ENCODE measurements at places on chromosomes 12 and 14.

DNA sequence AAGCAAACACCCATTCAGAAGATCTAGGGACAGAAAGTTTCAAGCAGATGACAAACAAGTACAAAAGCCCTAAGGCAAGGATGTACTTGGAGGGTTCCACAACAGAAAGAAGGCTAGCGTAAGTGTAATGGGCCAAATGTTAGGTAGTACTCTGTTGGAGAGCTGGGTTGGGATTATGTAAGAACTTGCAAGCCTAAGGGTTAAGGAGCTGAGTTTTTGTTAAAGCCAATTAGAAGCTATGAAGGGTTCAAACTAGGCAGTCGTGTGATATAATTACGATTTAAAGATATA lies 41.4 kb downstream of the HECTD1 start:
- peak overlapping the region; percentile 69 for H3K27ac ChIP-seq
- no peaks in the 10 kb centered on the region for H3K27me3 ChIP-seq
- DNase-seq = no peak
- H3K4me1 ChIP-seq = peaks cover 5% of the 10 kb centered on the region
- no peak overlapping the region for H3K4me3 ChIP-seq

DNA sequence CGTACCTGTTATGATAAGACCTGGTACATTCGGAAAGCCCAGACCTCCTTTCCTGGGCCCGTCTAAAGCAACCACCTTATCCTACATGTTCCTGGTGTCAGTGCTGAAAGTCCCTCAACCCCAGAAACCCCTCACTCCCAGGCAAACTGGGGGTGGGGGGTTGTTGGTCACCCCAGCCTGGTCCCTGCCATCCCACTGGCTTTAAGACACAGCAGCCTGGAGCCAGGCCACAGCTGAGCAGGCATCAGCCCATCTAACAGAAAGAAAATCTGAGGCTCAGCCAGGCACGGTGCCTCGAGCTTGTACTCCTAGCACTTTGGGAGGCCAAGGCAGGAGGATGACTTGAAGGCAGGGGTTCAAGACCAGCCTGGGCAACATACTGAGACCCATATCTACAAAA lies 4.5 kb downstream of the SELPLG start:
- peak overlapping the region; percentile 84 for H3K27ac ChIP-seq
- DNase-seq = no peak
- peaks cover 47% of the 10 kb centered on the region for H3K4me1 ChIP-seq
- H3K36me3 ChIP-seq = no peaks in the 10 kb centered on the region
- H3K4me3 ChIP-seq = peak overlapping the region; percentile 24
- H3K27me3 ChIP-seq = no peaks in the 10 kb centered on the region

DNA sequence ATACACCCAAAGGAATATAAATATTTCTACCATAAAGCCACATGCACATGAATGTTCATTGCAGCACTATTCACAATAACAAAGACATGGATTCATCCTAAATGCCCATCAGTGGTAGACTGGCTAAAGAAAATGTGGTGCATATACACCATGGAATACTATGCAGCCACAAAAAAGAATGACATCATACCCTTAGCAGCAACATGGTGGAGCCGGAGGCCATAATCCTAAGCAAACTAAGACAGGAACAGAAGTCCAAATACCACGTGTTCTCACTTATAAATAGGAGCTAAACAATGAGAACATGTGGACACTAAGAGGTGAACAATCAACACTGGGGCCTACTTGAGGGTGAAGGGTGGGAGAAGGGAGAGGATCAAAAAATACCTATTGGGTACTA lies 198.5 kb downstream of the BMP4 start:
- no peak overlapping the region for H3K27ac ChIP-seq
- no peaks in the 10 kb centered on the region for H3K27me3 ChIP-seq
- no peaks in the 10 kb centered on the region for H3K36me3 ChIP-seq
- DNase-seq = no peak
- no peaks in the 10 kb centered on the region for H3K4me1 ChIP-seq
- H3K4me3 ChIP-seq = no peak overlapping the region

DNA sequence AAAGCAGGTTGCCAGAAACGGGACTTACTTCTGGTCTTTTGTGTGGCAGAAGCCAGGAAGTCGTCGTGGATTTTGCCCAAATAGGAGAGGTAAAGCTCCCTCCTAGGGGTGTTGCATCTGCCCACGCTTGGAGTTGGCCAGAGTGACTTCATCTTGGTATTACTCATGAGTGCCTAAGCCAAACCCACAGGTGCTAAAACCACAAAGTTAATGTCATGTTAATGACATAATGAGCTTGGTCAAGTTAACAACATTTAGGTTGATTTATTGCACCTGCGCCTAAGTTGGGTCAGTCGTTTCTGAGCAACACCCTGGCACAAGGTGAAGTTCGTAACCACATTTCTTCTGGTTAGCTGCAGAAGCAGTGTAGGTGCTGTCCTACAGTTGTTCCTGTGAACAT lies 225.2 kb downstream of the FUT8 start:
- H3K36me3 ChIP-seq = no peaks in the 10 kb centered on the region
- H3K27ac ChIP-seq = no peak overlapping the region
- no peaks in the 10 kb centered on the region for H3K27me3 ChIP-seq

DNA sequence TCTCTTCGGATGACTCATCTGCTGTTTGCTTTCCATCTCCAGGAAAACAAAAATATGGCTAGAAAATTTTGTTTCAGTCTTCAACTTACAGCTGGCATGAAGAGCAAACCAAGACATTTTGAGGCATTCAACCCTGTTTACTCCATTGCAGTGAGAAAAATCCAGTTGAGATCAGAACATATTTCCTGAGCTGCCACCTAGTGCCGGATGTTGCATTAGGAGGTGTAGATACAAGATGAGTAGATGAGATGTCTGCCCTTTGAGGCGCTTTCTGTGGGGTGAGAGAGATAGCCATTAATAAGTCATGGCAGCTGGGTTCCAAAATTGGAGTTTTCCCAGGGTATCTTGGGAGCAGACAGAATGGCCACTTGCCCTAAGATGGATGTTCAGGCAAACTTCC lies 171.1 kb downstream of the PRKCH start:
- H3K4me3 ChIP-seq = no peak overlapping the region
- peaks cover 20% of the 10 kb centered on the region for H3K4me1 ChIP-seq
- DNase-seq = no peak
- H3K36me3 ChIP-seq = no peaks in the 10 kb centered on the region
- peak overlapping the region; percentile 21 for H3K27ac ChIP-seq

Measured in esophagus squamous epithelium (tissue), 5 donors.